ENCODE measurements at places on chromosomes 5 and 9.
A peak's percentile ranks its signal among the peaks of the same experiment; 100 is the strongest.

DNA sequence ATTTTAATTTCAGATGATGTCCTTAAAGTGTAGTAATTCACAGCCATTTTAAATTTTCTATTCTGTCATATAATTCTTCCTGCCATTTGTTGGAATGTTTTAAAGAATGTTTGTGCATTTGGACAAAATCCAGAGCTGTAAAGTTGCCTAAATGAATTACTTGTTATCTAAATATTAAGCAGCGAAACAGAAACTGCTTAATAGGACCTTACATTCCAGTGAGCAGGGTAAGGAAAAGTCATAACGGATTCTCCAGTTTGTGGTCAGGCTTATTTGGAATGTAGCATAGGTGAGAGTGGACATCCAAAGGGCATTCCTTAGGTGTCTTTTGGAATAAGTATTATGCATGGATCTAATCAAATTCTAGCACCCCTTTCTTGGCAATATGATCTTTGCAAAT is 410.4 kb upstream of the PTPRD start:
- no peak for DNase-seq

GRCh38 chr5:13625616-13626198 is 318.8 kb downstream of the DNAH5 start:
- no peak for DNase-seq

GRCh38 chr9:126592461-126592860 is 21.3 kb upstream of the LMX1B start:
- DNase-seq: no peak

GRCh38 chr9:111621895-111622480 is 9.1 kb upstream of the DNAJC25 start:
- peak; percentile 15 for DNase-seq

DNA sequence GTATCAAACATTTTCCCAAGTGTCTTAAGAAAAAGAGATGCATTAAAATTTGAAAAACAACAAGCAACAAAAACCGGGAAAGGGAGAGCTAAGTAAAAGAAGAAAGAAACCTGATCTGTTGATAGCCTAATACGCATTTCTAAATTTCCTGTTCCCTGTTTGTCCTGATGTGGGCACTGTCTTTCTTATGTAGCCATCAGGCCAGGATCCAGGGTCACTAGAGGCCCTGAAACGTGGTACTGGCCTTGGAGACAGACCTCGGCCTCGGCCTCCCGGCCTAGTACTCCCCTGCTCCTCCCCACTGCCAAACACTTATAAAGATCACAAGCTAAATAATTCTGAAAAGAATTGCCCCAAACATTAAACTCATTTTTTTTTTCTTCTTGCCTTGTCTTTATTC is 547.2 kb downstream of the IRX1 start:
- DNase-seq: no peak

DNA sequence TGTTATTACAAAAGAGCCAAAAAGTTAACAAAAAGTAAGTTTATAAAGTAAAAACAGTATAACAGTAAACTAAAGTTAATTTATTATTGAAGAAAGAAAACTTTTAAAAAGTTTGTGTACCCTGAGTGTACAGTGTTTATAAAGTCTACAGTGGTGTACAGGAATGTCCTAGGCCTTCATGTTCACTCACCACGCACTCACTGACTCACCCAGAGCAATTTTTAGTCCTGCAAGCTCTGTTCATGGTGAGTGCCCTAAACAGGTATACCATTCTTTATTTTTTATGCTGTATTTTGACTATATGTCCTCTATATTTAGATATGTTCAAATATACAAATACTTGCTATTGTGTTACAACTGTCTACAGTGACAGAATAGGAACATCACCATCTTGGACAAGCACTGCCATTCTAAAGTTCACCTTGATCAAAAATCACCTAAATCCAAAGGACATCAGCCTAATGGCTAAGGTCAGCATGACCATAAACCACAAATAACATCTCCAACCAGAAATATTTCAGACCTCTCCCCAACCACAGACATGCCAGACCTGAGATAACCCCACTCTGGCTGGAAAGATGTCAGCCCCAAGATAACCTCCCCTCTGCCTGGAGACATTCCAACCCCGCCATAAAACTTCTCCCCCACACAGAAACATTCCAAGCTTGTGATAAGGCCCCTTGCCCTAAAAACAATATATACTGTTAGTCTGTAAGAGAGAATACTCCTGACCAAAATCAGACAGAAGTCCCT is 56.1 kb downstream of the AGXT2 start:
- DNase-seq: no peak

DNA sequence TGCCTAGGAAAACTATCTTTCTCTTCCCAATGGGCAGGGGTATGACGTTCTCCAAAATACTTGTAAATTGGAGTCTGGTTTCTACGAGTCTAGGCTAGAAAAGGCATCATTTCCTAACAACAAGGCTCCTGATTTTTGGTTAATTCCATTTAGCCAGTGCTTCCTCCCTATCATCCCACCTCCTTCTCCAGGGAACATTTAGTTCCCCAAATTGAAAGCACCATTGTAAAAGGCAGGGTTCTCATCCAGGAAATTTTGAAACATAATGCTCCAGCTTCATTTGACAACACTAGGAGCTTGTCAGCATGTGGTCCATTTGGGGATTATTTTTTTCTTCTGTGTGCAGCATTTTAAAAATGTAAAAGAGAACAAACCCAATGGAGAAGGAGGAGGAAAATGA is 256.5 kb upstream of the GRIA1 start:
- no peak for DNase-seq

GRCh38 chr9:7370381-7370780 is 429.2 kb downstream of the DMAC1 start:
- no peak for DNase-seq

- DNase-seq: no peak
These were observed 145.4 kb downstream of the ENTREP1 start for GRCh38 chr9:69470186-69470977.

DNA sequence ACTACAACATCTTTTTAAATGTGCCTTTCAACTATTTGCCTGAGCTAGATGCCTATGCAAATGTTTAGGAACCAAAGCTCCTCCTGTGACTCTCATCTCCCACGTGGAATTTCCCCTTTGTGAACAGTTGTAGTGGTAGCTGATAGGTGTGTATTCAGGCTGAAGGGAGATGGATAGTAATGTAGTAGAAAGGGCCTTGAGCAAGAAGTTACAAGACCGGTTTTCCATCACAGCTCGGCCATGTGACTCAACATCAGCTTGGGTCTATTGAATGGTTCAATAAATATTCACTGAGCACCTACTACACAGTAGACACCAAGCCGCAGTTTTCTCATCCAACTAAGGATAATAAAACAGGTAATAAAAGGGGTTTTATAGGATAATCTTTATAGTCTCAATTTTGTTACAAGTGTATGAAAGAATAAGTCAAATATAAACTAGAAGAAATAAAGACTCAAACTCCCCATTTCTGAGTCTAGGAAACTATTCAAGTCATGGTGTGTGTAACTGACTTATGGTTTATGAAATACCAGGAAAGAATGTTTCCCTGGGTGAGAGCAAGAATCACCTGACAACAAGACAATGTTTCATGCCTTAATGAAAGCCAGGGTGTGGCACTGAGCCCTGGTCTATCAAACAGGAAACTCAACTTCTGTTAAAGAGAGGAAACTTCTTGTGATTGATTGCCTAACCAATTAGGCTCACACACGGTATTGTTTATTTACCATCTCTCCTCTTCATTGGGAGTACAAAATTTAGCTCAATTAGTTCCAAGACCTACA is 187.1 kb upstream of the SPEF2 start:
- DNase-seq: no peak

DNA sequence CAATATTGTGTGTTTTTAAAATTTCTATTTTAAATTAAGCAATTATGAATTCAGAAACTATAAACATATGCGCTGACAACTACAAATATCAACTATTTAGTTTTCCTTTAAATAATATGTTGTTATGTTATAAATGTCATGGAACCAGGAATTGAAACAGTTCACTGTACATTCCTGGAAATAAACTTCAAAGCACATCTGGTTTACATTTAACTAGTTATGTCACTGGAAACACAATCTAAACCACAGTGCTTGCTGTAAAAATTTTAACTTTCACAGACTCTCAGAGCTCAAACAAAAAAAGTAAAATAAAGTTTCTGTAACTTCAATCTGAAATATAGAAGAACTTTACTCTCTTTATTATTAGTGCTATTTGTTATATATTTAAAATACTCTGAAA is 179.2 kb downstream of the FBN2 start:
- DNase-seq: no peak

DNA sequence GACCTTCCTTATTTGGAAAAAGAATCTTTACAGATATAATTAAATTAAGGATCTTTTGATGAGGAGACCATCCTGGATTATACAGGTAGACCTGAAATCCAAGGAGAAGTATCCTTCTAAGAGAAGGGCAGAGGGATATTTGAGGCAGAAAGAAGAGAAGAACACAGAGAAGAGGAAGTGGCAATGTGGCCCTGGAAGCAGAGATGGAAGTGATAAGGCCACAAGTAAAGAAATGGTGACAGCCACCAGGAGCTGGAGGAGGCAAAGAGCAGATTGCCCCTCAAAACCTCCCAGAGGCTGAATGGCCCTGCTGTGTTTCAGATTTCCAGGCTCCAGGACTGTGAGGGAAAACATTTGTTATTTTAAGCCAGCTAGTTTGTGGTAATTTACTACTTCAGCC is 93.0 kb upstream of the ANKRD55 start:
- no peak for DNase-seq

DNA sequence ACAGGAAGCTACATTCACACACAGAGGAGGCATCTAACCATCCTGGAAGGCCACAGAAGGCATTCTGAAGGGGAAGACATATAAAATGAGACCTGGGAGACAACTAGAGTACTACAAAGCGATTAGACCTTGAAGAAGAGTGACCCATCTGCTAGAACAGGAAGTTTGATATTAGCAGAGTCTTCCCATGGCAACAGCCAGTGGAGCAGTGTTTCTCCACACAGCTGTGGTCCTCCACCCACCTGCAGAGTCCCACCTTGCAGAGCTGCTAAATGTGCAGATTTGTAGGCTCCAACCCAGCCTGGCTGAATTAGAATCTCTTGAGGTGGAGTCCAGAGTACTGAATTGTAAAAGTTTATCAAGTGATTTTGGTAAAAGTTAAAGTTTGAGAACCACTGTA is 267.0 kb downstream of the CETN3 start:
- DNase-seq: no peak

DNA sequence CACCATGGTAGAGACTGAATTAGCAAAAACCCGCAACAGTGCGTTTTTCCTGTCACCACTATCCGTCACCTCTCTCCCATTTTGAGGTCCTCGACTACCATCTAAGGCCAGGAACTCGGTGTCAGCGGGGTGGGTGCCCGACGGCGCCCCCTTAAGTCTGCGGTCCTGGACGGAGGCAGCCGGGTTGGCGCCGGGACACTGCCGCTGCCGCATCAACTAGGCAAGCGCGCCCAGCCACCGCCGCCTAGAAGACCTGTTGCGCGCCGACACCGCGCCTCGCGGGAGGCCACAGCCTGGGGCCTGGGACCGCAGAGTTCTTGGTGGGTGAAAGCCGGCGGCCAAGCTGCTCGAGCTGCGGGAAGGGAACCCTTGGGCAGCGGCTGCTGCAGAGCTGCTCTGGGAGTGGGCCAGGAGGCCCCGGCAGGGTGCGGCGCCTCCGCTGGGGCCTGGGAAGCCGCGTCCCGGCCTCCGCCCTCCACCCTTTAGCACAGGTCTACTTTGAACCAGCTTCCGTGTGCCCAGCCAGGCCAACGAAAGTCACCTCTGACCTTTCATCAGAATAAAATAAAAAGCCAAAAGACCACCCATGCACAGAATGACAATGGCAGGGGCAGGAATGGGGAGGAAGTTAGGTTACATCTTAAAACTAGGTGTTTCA is 3.5 kb downstream of the FOXB2 start:
- no peak for DNase-seq

DNA sequence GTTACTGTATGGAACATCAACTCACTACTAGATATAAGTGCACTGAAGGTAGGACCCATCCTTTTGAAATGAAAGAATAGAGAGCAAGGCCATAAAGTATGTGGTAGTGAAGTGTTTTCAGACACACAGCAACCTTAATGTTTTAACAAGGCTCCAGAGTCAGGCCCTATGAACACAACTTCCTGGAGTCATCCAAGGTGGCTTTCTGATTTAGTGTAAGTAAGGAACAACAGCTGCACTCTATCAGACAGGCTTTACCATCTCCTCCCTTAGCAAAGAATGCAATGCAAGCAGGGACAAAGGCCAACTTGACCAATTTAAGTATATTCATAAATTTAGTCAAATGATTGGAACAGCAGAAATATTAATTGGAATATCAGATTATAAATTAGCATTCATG is 90.1 kb downstream of the MPDZ start:
- no peak for DNase-seq

GRCh38 chr9:76810377-76810957 is 46.2 kb downstream of the PCA3 start:
- no peak for DNase-seq

DNA sequence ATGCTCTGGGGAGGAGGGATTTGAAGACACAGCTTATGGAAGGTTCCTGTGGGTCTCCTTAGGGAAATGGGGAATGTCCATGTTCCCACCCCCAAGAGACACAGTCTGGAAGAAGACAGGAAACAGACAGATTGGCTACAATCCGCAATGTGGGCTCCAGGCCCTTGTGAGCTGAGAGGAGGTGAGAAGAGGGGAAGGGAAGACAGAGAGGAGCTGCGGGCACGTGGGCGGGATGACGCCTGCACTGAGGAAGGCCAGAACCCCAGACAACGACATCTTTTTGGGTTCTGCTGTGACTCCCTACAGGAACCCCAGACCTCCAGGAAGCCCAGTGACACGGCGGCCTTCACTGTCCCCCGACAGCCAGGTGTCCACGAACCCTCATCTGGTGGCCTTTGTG is 29.9 kb upstream of the NKD2 start:
- DNase-seq: no peak

GRCh38 chr9:109797006-109797405 is 17.0 kb downstream of the PALM2AKAP2 start:
- no peak for DNase-seq

DNA sequence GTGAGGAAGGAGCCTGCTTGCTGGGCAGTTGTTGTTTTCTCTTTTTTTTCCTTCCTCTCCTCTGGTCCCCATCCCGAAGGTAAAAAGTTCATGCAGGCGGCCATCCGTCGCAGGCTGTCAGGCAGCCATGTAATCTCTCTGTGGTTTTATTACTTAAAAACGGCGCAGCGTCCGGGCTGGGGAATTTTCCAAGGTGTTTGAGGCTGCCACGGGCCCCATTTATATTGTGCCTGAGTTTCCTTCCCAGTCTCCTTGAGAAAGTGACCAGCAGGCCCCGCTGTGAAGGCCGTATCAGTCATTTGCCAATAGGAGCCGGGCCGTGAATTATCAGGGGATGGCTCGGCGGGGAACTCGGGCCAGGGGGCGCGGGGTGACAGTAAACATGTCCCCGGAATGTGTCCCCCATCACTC is 289.7 kb downstream of the PBX3 start:
- no peak for DNase-seq

GRCh38 chr5:62144401-62145022 is 161.5 kb upstream of the KIF2A start:
- DNase-seq: no peak

GRCh38 chr5:127621601-127622325 is 27.1 kb upstream of the CTXN3 start:
- DNase-seq: no peak

- no peak for DNase-seq
These were observed 27.2 kb downstream of the NCBP1 start for GRCh38 chr9:97660847-97661246.

All from activated naive CD4-positive, alpha-beta T cell treated with Interleukin-2 at 50 U/mL for 16 hours (primary cell).